ENCODE measurements at places on chromosomes 1 and 21.

GRCh38 chr1:212446333-212446732 is 13.6 kb downstream of the NENF start:
- no peak for DNase-seq

DNA sequence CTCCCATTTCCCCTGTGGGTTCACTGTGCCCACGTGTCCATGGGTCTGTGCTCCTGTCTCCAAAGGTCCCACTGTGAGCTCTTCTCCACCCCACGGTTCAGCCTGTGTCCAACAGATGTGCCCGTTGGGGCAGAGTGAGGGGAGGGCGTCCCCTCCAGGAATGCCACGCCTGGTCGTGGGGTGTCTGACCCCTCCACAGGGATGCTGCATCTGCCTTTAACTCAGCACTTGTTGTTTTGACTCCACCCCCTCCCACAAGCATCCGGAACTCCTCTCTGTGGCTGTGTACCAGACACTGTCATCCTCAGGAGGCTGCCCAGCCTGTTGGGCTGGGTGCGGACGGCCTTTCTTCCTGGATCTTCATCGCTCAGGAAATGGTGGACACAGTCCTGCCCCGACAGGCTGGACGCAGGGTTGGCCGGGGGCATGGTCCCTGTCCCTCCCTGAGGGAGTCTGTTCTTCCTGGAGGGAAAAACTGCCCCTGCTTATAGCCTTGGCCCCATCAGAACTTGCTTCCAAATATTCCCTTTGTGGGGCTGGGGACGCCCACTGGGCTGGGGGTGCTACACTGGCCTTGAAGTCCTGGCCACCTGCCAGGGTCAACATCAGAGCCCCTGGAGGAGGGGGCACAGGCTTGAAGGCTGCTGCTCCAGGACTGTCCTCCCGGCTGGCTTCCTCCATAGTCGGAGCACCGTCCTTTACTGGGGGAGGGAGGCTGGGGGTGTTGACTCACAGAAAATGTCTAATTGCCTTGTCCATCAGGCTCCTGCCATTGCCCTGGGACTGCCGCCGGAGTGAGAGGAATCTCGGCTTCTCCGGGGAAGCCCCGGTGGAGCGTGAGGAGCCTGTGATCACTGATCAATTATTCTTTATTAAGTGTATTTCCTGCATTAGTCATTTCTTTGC is 182.0 kb upstream of the C1orf174 start:
- DNase-seq = no peak

- DNase-seq = no peak
These were observed 120.5 kb upstream of the CD34 start for GRCh38 chr1:208031316-208031931.

DNA sequence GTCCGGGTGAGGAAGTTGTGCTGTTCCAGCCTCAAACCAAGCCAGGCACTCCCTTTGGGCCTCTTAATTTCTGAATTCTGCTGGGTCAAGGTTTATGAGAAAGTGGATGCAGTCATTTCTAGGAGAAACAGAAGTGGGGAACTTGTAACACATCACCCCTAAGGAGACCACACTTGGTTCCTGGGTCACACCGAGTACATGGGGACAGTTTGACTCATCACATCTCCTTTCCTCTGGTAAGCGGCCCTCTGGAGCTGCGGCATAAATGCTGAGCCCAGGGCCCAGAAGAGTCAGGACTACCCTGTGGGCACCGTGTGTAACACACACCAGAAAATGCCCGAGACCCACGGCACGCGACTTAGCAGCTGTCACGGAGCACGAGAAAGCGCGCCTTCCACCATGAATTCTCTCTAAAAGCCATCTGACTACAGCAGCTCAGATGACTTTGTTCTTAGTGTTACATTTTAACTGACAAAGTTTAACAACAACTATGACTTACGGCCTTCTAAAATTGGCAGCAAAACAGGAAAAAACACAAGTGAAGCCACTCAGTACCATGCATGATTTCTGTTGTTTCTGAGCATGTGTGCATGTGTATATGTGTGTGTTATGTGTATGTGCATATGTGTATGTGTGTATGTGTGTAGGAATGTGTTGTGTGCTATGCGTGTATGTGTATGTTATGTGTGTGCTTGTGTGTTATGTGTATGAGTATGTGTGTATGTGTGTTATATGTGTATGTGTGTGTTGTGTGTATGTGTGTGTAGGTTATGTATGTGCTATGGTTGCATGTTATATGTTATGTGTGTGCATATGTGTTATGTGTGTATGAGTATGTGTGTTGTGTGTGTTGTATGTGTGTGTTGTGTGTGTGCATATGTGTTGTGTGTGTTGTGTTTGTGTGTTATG is 50.8 kb downstream of the TOMM20 start:
- peak; percentile 28 for DNase-seq

DNA sequence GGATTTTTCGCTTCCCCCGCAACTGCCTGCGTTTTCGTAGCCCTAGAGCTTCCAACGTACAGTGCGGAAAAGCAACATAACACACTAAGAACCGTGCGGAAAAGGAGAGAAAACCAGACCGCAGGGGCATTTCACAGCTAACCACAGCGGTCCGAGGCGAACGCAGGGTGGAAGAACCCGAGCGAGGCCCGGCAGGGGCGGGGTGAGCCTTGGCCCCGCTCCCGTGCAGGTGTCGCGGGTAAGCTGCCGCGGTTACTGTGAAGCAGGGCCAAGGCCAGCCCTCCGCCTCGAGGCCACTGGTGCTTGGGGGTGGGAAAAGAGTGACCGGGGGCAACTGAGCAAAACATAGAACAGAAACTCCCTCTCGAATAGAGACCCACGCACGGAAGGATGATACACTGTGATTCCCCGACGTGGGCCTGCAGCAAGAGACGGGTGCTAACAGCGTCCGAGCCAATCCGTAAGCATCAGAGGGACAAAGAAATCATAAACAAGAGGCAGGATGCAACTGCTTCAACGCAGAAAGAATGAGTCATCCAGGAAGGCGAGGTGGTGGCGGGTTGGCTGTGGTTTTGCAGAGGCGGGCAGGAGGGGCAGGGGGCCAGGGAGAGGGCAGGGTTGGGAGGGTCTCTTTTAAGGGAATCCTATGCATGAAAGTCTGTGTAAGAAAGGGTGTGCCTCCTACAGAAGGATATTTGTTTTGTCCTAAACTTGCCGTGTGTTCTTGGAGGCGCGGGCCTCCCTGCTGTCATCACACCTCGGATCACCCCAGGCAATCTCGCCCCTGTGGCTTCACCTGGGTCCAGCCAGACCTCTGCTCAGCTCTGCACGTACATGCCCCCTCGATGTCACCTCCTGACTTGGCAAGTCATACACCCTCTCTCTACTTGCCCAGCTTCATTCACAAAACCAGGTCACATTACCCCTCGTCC is 7.3 kb downstream of the GNG4 start:
- peak; percentile 78 for DNase-seq

DNA sequence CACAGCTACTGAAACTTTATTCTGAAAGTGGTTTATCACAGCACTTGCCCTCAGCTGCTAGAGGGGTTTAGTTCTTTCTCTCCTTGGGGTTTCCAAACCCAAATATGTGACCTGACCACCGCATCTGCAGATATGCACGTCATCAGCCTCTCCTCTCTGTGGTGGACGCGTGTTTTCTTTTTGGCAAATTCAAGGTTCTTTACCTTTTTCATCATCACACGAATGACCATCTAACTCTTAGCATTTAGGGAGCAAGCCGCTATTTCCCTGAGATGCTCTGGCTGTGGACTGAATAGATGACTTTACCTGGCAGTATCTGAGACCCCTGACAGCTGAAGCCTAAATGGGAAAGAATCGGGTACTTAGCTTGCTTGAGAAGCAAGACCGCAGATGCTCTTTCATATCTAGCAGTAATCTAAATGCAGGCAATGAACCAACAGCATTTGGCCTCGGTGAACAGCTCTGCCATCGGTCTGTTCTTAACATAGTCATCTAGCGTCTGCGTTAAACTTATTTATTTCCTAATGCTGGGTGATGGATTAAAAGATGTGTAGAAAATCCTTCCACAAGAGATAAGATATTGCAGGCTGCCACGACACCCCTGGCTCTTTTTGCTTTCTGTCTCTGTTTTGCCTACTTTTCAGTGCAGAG is 463.4 kb downstream of the CAMTA1 start:
- no peak for DNase-seq

GRCh38 chr1:215825056-215825455 is 258.0 kb downstream of the KCTD3 start:
- DNase-seq = no peak

- no peak for DNase-seq
These were observed 922 bp downstream of the CPT2 start for GRCh38 chr1:53197291-53198200.

GRCh38 chr1:206041640-206042039 is 11.3 kb upstream of the RHEX start:
- DNase-seq = no peak

DNA sequence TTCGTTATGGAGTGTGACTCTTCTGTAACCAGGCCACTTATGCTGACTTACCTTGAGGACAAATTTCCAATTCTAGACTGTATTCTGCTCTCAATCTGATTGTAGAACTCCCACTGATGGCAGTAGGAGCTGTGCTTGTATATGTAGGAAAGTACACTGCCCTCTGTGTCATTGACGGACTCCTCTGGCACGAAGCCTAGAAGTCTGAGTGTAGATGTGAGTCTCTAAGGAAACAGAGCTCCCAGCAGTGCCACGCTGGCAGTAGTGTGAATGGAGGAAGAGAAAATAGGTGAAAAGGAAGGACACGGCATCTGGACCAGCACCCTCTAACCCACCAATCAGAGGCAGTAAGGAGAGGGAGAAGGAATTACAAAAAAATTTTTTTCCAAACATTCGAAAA is 130.4 kb upstream of the ADGRL2 start:
- no peak for DNase-seq

DNA sequence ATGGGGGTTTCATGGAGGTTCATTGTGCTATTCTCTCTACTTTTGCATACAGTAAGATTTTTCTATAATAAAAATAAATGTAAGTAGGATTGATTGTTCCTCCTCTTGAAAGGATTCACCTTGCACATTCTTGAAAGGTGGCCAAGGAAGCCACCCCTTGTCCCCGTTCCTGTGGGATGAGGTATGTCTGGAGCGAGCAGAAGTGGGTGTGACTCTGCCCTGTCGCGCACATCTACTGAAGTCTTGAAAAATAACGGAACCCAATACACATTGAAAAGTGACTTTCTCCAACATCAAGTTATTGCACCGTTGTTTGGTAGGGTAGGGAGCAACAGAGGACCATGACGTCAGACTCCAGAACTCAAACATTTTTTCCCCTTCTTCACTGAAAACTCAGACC is 46.8 kb upstream of the USP1 start:
- no peak for DNase-seq

GRCh38 chr1:180595966-180596365 is 35.9 kb upstream of the XPR1 start:
- no peak for DNase-seq

- no peak for DNase-seq
These were observed 7.4 kb upstream of the AADACL3 start for GRCh38 chr1:12708396-12709090.

- DNase-seq = no peak
These were observed 124.2 kb downstream of the AKT3 start for GRCh38 chr1:243725846-243726245.

DNA sequence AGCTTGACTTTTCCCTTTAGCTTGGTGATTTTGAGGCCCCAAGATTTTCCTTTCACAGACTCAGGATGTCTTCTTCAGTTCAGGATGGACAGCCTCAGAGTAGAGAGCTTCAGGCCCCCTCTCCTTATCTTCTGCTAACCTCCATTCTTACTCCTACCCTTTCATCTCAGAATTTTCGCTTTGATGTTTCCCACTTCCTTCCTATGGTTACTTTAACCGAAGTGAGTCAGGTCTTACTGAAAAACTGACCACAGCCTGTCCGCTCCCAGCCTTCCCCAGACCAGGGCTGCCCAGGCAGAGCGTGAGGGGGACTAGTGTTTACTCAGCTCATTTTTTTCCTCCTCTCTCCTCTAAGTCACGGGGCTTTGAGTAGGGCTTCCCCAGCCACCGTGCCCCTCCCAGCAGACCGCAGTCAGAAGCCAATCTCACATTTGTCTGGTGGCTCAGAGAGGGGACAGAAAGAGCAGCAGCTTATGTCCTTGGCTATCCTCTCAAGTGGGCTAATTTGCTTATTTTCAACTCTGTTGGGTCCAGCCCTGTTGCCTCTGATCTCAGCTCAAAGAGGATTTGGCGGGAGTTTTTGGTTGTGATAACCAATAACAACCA is 4.2 kb upstream of the IL19 start:
- DNase-seq = peak; percentile 75

DNA sequence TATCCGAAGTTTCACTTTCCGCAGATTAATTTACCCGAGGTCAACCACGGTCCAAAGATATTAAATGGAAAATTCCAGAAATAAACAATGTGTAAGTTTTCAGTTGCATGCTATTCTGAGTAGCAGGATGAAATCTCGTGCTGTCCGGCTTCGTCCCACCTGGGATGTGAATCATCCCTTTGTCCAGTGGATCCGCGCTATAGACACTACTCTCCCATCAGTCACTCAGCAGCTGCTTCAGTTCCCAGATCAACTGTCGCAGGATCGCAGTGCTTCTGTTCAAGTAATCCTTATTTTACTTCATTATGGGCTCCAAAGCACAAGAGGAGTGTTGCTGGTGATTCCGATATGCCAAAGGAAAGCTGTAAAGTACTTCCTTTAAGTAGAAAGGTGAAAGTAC is 8.3 kb upstream of the LRP8 start:
- no peak for DNase-seq

DNA sequence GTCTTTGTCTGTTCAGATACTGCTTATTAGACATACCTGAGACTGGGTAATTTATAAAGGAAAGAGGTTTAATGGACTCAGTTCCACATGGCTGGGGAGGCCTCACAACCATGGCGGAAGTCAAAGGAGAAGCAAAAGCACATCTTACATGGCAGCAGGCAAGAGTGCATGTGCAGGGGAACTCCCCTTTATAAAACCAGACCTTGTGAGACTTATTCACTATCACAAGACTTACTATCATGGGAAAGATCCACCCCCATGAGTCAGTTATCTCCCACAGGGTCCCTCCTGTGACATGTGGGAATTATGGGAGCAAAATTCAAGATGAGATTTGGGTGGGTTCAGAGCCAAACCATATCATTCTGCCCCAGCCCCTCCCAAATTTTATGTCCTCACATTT is 7.1 kb upstream of the PSMA5 start:
- DNase-seq = no peak

GRCh38 chr1:152533327-152533938 is 19.2 kb downstream of the CRCT1 start:
- DNase-seq = peak; percentile 40

- no peak for DNase-seq
These were observed 22.8 kb upstream of the CTBS start for GRCh38 chr1:84597011-84597410.

GRCh38 chr1:185039726-185040407 is 5.5 kb upstream of the RNF2 start:
- DNase-seq = no peak

- DNase-seq = peak; percentile 73
These were observed 2.2 kb upstream of the LAPTM5 start for GRCh38 chr1:30759718-30760281.

- no peak for DNase-seq
These were observed 215.4 kb upstream of the ADGRL2 start for GRCh38 chr1:81585371-81585770.

DNA sequence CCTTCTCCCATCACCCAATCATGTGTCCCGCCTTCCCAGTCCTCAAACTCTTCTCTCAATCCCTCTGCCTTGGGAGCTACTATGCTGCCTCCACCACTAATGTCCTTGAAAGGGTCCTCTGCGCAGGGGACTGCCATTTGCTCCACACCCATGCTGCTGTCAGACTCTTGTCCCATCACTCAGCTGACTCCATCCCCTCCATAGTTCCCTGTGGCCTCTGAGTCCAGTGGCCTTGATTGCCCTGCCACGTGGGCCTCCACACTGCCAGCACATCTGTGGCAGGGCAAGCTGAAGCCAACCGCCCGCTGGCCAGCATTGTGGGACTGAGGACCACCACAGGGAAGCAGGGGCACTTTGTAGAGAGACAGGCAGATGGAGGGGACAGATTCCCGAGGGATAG is 1.3 kb upstream of the TNNT2 start:
- DNase-seq = no peak
